ENCODE measurements at places on chromosomes 16 and 17.

DNA sequence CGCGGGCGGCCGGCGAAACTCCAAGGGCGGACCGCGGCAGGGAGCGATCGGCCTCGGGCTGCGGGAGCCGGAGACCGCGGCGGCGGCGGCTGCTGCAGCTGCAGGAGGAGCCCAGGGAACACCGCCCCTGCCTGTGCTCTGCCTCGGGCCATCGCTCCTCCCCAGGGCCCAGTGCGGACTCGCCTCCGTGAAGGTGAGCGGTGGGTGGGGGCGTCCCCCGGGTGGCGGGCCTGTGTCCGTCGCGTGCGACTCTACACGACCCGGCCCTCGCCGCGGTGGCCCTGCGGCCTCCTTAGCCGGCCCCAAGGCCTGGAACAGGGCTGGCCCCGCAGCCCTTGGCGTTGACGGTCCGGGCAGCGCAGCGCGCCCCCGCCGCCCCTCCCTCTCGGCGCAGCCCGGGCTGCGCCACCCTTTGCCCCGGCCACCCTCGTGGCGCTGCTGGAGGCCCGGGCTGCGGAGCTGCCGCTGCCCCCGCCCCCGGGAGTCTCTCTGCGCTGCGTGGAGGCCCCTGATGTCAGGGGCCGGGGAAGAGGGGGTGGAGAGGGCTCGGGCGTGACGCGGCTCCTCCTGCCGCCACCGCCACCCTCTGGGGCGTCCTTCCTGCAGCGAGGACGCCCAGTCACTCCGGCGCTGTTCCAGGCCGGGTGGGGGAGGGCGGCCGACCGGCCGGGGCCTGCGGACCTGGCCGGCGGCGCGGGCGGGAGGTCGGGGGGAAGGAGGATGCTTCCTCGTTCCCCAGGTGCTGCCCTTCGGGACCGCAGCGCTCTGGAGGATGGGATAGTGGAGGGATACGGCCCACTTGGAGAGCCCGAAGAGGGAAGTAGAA lies 485 bp downstream of the DYNLL2 start:
- DNase-seq: no peak

DNA sequence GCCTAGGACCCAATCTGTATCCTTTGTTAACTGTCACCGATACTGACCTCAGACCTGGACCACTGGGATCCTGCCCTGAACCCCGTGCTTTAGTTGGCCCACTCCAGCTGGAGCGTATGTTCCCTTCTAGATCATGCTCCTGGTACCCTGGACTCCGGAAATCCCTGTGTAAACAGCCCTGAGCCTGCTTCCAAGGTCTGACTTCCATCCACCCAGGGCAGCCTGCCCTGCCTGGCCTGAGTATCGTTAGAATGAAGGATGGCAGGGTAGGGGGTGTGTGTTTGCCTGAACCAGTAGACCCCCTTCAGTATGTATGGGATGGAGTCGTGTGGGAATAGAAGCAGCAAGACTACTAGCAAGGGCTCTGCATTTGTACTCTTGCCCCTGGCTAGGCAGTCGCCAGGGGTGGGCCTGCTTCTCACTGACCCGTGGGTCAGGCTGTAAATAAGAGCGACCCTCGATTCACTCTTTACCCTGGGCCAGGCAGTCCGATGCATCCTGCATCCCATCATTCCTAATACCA lies 691 bp upstream of the TMEM98 start:
- DNase-seq: no peak

- DNase-seq: no peak
These were observed 4.3 kb downstream of the CHCT1 start for GRCh38 chr17:60426596-60426995.

DNA sequence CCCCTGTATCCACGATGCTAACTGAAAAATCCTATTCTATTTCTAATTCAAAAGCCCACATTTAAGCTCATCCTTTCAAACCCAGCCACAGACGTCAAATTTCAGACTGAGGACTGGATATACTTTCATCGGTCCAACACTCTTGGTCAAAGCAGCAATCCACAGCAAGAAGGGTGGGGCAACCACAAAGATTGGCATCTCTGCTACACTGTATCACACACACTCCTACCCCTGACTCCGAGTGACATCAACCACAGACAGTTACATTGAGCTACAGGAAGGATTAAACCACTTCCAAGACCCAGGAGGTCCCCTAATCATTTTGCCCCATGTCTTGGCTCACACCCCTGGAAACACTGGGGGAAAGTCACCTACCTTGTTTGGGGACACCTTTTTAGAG lies 61.3 kb downstream of the GRIN2A start:
- DNase-seq: no peak

GRCh38 chr17:55444471-55445441 lies 23.1 kb upstream of the MMD start:
- DNase-seq: no peak

All from omental fat pad (tissue), 4 donors.